Activated CD4-positive, alpha-beta T cell treated with anti-CD3 and anti-CD28 coated beads, Interleukin-2, amount 50 U/mL, for 24 hours (primary cell): ENCODE measurements at places on chromosomes 2 and 18.
A peak's percentile ranks its signal among the peaks of the same experiment; 100 is the strongest.

- DNase-seq, result no peak
These were observed 60.4 kb downstream of the ZBTB7C start for GRCh38 chr18:48348739-48349138.

DNA sequence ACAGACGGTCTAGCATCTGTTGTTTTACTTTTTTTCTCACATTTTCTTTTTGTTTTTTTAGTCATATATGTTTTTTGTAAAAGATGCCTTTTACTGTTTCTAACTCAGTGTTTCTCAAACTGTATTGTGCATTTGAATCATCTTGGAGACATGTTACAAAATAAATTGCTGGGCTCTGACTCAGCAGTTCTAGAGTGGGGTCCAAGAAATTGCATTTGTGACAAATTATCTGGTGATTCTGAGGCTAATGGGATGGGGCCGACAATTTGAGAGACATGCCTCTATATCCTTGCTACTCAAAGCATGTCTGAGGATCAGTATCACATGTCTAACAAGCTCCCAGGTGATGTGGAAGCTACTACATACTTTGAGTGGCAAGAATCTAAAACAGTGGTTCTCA is 478.8 kb downstream of the PLCL1 start:
- no peak for DNase-seq

DNA sequence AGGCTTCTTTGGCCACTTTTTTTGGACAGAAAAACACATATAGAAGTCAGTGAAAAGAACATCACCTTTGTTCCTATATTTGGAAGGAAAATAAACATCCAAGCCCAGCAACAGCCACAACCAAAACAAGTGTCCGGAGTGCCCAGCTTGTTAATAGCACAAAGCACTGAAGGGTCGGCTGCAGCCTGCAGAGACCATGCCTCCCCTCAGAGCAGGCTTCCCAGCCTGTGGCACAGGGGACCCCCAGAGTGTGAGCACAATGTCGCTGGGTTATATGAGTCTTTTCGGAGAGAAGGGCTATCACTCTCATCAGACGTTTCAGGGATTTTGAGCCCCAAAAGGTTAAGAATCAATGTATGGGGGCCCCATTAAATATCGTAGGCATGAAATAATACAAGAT is 6.2 kb upstream of the CIDEA start:
- no peak for DNase-seq

- no peak for DNase-seq
These were observed 91.8 kb upstream of the KLF7 start for GRCh38 chr2:207257251-207258250.

DNA sequence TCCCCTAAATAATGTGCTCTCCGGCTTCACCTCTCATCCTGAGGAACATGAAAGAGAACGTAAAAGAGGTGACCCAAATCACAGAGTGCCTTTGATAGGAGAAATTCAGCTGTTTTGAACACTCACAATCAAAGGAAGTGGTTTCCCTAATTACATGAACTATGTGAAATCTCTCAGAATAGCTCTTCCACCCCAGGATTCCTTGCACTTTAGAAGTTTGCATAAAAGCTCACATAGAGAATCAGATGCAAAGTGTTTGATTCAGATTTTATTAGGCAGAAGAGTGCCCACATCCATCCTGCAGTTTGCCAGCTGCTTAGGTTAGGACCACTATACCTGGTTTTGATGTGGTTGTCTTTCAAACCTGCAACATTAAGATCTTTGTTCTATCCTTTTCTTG is 61.0 kb downstream of the MAP3K20 start:
- DNase-seq, result no peak

DNA sequence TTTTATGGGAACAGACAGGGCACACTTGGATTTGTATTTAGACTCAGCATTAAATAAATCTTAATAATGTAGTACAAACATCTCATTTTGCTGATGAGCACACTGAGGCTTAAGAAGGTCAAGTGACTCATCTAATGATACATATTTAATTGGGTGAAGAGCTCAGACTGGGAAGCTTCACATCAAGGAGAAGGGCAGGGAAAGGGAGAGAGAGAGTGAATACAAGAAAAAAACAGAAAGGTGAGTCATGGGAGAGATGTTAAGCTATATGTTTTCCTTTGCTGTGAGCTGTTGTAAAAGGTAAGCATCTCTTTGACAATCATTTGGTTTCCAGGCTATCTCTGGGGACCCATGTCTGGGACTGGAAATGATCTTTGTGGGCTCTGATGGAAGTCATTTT is 277.8 kb downstream of the SETBP1 start:
- no peak for DNase-seq

- peak; percentile 21 for DNase-seq
These were observed 26.3 kb downstream of the B4GALT6 start for GRCh38 chr18:31657823-31658669.

DNA sequence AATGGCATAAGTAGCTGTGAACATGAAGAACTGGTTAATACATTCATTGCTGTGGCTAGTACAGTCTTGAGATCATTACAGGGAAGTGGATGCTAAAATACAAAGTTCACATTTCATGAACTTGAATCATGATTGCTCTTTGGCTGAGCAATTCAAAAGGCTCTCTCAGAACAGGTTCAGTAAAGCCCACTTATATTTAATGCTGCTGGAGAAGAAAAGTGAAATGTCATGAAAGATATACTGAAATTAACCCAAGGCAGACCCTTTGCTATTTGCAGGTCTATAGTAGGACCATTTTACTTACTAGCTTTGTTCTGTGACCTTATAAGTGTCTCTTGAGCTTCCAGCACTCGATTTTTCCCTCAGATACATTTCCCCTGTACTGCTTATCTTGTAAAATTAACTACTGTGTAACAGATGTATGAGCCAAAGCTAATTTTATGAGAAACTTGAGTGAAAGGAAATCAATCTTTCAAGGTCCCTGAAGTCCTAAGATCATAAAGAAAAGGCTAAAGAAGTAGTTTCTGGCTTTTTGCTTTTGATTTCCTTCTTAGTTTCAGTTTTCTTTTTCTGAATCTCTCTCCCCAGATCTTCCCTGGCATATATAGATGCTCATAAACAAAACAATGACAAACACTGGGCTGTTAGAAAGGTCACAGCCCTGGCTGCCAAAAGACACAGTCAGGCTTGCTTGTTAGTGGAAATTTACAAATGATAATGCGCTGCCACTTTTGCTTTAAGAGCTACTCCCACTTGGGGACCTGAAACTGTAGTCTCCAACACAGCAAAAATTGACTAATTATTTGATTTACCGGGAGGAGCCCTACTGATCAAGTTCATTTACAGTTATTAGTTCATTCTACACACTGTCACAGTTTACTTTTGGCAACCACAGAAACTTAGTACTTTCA is 132.7 kb upstream of the XPO1 start:
- peak; percentile 3 for DNase-seq

DNA sequence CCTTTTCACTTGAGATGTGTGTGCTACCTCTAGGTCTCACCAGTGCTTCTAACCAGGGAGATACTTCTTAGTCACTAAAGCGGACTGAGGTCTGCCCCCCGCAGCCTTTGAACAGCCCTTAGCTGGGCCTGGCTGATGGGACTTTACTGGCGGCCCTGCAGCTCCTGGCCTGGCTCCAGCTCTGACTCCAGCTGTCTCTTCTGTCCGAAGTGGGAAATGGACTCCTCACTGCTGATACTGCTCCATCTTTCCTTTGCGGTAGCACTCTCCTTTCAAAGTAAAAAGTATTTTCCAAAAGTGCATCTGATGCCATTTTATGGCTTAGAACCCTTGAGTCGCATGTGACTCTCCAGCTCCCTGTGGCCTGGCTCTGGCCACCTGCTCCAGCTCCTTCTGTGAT is 64.5 kb downstream of the ATP9B start:
- DNase-seq, result no peak

GRCh38 chr2:62774555-62775366 is 69.2 kb downstream of the EHBP1 start:
- DNase-seq, result no peak

DNA sequence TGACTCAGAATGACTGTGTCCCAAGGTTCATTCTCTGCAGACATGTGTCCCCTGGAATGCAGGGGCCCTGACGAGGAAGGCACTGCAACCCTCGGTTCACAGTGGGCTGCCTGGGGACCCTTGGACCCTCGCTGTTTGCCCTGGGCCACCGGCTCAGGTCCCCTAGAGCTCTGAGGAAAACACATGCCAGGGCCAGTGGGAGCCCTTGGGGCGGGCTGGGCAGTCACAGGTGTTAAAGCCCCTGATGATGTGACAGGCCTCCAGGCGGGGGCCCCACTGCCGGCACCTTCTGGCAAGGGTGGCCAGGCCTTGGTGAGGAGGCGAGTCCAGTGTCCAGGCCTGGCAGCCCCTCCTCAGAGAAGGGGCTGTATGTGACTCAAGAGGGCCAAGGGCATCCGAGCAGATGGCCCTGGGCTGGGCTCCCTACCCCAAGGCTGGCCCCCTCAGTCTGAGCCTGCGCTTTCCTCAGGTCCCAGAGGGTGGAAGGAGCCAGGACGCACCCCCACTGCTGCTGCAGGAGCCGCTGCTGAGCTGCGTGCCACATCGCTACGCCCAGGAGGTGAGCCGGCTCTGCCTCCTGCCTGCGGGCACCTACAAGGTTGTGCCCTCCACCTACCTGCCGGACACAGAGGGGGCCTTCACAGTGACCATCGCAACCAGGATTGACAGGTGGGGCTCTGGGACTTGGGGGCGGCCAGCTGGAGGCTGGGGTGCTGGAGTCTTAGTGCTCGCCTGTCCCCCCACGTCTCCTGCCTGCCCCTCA is 11.1 kb downstream of the CAPN10 start:
- no peak for DNase-seq

- DNase-seq, result no peak
These were observed 52.7 kb downstream of the CMPK2 start for GRCh38 chr2:6812857-6813530.

DNA sequence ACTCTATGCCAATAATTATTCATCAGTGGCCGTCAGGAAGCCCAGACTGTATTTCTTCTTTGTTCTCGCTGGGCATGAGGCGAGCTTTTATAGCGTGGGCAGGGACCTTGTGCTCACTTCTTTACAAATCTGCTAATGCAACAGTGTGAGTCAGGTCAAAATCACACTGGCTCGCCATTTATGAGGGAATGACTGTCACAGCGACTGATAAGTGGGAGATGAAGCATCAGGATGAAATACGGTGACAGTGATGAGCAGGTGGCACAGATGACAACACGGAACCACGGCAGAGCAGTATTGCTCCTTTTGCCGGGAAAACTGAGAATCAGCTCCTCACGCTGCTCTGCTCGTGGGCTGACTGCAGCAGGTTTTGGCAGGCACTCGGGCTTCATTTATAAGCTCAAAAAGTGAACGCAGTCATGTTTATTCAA is 20.5 kb downstream of the TYMS start:
- no peak for DNase-seq

DNA sequence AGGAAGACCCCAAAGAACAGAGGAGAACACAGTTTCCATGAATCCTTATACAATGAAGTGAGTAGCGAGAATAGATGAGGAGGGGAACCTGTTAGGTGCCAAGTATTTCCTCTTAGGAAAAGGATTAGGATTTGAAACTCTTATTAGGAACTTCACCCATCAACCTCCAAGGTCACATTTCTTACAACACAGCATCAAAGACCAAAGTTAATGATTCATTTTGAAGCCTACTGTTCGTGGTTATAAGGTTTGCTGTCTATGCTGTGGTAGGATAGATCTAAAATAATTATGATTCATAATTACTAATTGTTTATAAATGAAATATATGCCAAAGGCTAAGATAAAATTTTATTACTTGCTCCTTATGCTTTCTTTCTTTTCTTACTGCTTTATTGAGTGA is 6.1 kb downstream of the CFAP221 start:
- DNase-seq, result no peak

DNA sequence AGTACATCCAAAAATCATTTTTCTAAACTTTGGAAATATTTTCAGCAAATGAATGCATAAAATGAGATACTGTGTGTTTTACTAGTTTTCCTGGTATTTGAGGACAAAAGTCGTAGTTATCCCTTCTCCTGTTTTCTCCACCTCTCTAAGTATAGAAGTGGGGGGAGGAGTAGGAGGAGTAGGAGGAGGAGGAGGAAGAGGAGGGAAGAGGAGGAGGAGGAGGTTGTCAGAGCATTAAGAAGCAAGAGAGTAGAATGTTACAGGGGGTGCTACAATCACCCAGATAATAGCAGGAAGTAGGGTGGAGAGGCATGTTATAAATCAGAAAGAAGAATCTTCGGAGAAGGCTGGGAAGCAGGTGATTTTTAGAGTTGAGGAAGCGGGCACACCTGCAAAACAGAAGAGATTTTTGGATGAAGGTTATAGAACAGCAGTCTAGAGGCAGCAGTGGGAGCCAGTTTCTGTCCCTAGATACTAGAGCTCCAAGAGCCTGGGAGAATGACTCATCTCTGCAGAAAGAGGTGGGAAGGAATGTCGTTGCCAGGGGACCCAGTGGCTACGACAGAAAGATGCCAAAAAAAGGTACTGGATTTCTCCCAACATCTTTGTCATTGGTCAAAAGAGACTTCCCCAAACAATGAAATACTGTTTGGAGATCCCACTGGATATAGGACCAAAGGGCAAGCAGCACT is 44.2 kb upstream of the AQP4 start:
- DNase-seq, result no peak

- DNase-seq, result no peak
These were observed 152.2 kb downstream of the HNMT start for GRCh38 chr2:138116456-138116855.

DNA sequence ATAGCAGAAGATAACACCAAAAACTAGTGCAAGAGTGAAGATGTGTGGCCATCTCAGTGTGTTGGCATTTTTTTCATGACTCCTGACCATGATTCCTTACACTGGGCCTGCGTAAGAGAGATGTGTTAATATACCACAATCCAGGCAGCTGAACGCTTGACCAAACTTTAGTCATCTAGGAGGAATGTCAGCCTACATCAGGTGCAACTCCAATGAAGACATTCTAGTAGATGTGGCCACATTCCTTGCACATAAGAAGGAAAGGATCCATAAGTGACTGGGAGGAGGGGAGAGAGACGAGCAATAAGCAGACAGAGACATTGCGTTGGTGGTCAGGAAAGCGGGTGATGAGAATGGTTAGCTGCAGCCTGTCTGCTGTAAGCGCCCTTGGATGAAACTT is 42.6 kb downstream of the CYRIA start:
- DNase-seq, result no peak

- no peak for DNase-seq
These were observed 30.8 kb upstream of the ACYP2 start for GRCh38 chr2:54084600-54084999.

DNA sequence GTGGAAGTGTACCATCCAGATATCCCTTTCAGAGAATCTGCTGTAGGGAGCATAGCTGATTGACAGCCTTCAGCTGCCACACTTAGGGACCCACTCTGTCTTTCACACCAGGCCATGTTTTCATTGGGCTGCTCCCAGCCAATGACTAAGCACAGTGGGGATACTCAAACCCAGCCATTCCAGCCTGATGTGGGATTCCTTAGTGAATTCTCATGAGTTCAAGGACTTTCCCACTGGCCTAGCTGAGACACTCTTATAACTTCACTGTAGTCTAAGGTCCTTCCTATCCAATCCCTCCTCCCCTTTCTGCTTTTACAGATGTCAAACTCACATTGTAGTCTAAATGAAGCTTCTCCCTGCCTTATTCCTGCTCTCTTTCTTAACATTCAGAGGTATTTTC is 201.2 kb downstream of the PIK3C3 start:
- DNase-seq, result no peak

GRCh38 chr2:29239209-29239960 is 124.2 kb downstream of the CLIP4 start:
- DNase-seq, result no peak

GRCh38 chr2:42794271-42795046 is 2.1 kb upstream of the HAAO start:
- DNase-seq, result no peak

- DNase-seq, result no peak
These were observed 70.9 kb downstream of the NFATC1 start for GRCh38 chr18:79466591-79466990.
